ENCODE measurements at places on chromosomes 4 and X. TPM values are rescaled to one million over a fixed set of nuclear protein-coding genes. Genes with fewer than 3 reads are reported as not detected.
A peak's percentile ranks its signal among the peaks of the same experiment; 100 is the strongest.

DNA sequence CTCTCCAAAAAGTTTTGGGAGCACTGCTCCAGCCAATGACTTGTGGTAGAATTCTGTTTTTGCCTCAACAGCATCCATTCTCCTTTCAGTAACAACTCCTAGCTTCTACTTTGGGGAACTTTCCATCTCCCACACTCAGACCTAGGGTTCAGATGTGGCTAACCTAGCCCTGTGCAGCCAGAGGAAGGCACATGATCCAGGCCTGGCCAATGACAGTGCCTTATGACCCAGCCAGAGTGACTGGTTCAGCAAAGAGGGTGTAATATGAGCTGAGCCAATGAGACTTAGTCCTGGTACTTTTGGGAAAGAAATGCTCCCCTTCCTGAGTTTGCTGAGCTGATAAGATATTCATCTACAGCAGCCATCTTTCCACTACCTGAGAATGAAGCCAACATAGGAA is 5.4 kb upstream of the USP46 start:
- no peak for DNase-seq

GRCh38 chr4:79584902-79585301 is 176.9 kb upstream of the GK2 start:
- DNase-seq, result no peak

MAGEA10 gene
- not detected for polyA plus RNA-seq

DNA sequence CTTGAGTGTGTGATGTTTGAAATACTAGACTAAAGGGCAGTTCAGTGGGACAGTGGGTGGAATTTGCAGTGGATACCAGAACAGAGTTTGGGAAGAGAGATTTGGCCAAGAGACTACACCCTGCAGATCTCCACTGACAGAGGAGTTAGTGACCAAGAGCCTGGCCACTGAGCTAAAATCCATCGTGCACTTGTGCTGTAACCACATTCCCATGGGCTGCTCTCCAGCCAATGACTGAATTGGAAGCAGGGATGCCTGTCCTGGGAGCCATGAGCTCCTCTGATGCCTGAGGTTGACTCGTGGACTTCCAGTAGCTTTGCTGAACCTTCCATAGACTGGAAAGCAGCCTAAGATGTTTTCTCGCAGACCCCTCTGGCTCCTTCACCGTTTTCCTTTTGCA is 296.1 kb downstream of the TRIML1 start:
- no peak for DNase-seq

DNA sequence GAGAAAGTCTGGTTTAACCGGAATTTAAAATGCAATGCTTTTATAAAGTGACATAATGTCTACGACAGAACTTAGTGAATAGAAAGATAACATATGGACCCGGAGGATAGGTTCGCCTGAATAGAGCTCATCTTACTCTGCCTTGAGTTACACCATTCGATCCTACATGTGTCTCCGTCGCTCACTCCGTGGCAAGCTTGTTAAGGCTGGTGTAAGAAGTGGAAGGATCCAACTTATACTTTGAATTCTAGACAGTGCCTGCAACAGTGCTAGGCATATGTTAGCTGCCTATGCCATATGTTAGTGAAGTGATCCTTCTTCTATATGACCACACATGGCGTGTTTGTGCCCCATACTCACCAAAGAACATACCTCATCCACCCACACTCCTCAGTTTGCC is 50.9 kb downstream of the SEL1L3 start:
- DNase-seq, result no peak

DNA sequence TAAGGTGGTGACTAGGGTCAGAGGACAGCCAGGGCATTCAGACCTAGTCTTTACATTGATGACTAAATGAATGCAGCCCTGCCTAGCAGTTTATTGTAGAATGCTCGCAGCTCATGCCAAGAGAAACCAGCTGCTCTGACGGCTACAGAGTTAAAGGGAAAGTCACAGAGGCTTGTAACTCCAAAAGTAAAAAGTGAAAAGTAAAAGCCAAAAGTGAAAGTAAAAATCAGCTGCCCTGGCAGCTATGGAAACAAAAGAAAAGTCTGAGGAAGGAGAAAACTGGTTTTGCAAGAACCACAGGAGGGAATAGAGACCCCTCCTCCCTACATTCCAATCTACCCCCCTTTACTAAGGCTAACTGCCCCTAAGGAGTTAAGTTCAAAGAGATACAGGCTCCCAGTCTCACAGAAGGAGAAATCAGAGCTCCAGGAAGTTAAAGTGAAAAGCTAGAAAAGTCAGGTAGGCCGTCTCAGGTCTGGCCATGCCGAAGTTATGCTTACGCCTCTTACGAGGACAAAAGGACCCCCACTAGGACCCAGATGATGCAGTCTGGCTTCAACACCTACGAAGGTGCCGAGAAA is 6.0 kb downstream of the GAGE10 start:
- no peak for DNase-seq

DNA sequence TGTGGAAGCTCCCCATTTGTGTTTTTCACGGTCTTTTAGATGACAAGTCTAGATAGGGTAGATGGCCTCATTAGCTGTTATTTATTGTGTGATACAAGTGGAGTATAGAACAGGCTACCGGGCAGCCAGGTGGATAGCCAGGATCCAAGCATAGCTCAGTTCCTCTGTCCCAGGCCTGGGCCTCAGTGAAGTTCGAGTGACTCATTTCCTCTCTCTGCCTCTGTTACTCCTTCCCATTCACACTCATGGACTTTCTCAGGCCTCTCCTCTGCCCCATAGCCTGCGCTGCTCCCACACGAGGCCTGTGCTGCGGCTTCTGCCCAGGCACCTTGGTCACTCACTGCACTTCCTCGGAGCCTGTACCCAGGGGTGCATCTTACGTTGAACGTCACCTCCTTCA is 54.5 kb downstream of the TENM3 start:
- DNase-seq, result no peak

SSX2 gene
- not detected for polyA plus RNA-seq

GRCh38 chr4:48704091-48704802 is 75.8 kb downstream of the FRYL start:
- DNase-seq, result no peak

- DNase-seq, result no peak
Measured at GRCh38 chr4:153639833-153640802, 44.0 kb upstream of the TLR2 start.

ADGRG4 gene
- polyA plus RNA-seq, result 0.03 TPM

DCHS2 gene
- 6.2 TPM for polyA plus RNA-seq

- no peak for DNase-seq
Measured at GRCh38 chr4:164718827-164719226, 35.1 kb upstream of the SMIM31 start.

MANBA gene
- polyA plus RNA-seq, result 12.8 TPM

TMEM150C gene
- 3.9 TPM for polyA plus RNA-seq

DNA sequence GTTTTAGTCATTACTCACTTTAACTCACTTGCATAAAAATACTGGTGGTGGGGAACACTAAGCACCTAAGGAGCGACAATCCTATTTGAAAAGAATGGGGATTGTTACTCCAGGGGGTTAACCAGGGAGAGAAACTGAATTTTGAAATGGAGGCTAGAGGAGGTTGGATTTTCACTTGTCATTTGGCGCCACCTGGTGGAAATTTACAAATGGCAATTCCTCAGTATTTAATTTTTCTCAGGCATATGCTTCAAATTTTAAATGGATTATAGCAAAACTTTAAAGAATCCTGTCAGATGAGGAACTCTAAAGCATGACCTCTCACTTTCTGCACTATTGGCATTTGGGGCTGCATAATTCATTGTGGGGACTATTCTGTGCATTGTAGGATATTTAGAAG is 2.7 kb upstream of the GEMIN8 start:
- DNase-seq, result peak; percentile 75

GRCh38 chr4:15836362-15836761 is 58.2 kb downstream of the CD38 start:
- DNase-seq, result no peak

- no peak for DNase-seq
Measured at GRCh38 chr4:123747016-123747415, 350.4 kb downstream of the SPRY1 start.

- no peak for DNase-seq
Measured at GRCh38 chr4:181168011-181168805, 1075.0 kb upstream of the TENM3 start.

- DNase-seq, result no peak
Measured at GRCh38 chr4:149897783-149898182, 82.1 kb upstream of the IQCM start.

DNA sequence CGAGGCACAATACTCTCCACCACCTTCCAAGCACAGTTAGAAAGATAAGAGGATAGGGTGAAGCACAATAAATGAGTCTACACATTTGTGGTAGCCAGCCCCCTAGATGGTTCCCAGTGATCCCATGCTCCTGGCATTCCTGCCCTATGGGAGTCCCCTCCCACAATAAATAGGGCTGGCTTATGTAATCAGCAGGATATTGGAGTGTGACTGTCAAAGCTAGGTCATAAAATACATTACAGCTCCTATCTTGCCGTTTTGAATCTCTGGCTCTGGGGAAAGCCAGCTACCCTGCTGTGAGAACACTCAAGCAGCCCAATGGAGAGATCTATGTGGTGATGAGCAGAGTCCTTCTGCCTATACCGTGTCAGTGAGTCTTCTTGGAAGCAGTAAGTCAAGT is 198.7 kb upstream of the NOCT start:
- DNase-seq, result no peak

GRCh38 chr4:111480510-111480909 is 664.7 kb upstream of the FAM241A start:
- DNase-seq, result no peak

RPA4 gene
- not detected for polyA plus RNA-seq

DCTD gene
- polyA plus RNA-seq, result 79.4 TPM

DNA sequence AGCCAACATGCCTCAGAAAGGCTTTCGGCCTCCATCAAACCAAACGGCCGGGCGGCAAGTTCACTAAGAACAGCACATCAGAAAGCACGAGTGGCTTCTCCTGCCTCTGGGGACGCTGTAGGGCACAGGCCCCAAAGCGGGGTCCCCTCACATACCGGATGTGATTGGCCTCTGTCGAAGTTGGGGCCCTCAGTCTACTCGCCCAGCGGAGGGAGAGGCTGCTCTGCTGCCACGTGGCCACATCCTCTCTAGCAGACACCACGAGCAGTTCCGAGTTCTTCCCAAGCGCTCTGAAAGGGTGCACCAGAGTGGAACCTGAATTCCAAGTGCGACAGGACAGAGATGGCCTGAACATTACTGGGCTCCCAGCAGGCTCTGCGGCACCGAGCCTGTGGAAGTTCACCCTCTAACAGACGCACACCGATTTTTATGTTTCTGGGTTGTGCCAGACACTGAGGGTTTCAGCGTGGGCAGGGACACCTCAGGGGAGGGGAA is 21.1 kb downstream of the NOP14 start:
- no peak for DNase-seq

- DNase-seq, result no peak
Measured at GRCh38 chrX:8632924-8633323, 99.0 kb downstream of the ANOS1 start.

SPACA5 gene
- polyA plus RNA-seq, result not detected

DNA sequence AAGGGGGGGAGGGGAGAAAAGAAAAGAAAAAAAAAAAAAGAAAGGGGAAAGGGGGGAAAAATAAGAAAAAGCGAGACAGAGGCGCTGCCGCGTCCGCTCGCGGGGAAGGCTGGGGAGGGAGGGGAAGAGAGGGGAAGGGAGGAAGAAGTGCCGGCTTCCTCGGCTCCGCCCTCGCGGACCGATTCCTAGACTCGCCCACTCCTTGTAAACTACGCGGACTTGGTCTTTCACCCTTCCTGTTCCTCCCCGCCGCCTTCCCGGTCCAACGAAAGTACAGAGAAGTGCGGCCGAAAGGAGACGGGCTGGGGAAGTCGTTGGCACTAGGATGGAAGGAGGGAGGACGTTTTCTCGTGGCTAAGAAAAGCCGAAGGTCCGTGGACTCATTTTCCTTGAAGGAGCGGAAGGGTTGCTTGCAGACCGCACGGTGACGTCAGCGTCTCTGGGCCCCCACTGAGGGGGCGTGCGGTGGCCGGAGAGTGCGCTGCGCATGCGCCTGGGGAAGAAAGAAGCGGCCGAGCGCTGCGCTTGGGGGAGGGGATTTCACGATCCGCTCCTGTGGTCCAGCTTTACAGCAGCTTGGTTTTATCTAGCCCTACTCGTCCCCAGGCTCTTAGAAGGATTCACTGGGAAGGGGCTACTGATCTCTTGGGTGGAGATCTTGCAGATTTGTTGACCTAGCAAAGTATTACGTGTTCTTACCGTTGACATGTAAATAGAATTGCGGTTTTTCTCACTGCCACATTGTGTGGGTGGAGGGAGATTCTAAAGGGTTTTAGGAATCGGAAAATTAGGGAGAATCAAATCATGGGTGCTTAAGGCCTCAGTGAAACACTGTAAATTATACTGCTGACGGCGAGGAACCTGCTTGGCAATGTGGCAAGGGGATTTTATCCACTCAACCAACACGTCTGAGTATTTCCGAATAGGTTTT is at the start of gene CCNI:
Gene CCNI (minus strand): TSS at position 121 of the 931 bp plus-strand sequence. CDS start 9,627 bp downstream, outside the sequence.
- DNase-seq, result peak; percentile 99

DNA sequence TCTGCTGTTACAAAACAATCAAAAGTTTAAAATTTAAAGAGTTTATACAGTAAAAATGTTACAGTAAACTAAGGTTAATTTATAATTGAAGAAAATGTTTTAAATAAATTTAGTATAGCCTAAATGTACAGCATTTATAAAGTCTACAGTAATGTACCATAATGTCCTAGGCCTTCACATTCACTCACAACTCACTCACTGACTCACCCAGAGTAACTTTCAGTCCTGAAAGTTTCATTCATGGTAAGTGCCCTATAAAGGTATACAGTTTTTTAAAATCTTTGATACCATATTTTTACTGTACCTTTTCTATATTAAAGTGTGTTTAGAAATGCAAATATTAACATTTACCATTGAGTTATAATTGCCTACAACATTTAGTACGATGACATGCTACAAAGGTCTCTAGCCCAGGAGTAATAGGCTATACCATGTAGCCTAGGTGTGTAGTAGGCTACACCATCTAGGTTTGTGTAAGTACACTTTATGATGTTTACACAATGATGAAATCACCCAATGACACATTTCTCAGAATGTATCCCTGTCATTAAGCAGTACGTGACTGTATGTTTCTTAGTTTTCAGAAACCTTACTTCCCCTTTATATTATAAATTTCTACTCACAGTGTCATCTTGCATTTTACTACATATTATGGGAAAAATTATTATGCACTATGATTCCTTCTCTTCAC is 320.8 kb downstream of the ADAM29 start:
- DNase-seq, result no peak

- DNase-seq, result no peak
Measured at GRCh38 chr4:28209371-28209924, 1348.8 kb downstream of the STIM2 start.

- DNase-seq, result peak; percentile 4
Measured at GRCh38 chrX:104659005-104659744, 93.2 kb downstream of the IL1RAPL2 start.

DNA sequence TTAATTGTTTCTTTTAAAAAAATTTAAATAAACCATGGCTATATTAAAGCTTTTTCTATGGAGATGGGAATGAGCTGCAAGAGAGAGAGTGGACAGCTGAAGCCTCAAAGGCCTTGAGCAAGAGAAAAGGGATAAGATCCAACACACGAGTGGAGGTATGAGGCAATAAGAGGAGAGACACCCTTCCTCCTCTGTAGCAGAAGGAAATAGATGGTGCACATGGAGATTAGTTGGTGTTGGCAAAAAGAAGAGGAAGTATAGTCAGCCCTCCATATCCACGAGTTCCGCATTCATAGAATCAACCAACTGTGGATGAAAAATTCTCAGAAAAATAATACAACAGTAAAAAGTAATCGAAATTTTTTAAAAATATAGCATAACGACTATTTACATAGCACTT is 3.2 kb downstream of the CXorf38 start:
- DNase-seq, result no peak

Measured in muscle of arm (tissue), 14 donors.